ENCODE measurements at places on chromosomes 5 and 9.

- no peak for DNase-seq
Measured at GRCh38 chr5:40983781-40984180, 74.5 kb downstream of the C7 start.

GRCh38 chr9:74946686-74947085 is 6.0 kb downstream of the C9orf40 start:
- no peak for DNase-seq

DNA sequence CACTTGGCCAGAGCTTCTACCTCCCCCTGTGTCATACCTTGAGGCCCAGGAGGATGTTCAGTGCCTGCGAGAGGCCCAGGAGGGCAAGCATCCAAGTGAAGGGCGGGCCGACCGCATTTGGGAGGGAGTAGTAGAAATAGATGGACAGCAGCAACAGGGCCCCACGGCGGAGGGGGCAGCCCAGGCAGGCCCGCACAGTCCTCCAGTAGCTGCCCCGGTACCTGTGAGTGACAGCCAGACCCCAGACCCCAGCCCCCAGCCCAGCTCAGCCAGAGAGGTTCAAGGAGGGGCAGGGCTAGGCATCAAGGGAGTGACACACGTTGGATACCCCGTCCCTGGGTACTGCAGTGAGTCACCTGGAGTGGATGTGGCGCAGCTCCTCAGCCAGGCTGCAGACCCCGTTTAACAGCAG is 1.4 kb downstream of the STING1 start:
- DNase-seq: no peak

GRCh38 chr9:115629879-115630840 is 512.2 kb upstream of the TNC start:
- DNase-seq: no peak
